GM04503 (cell line): ENCODE measurements at places on chromosomes 3 and 15.

- no peak for DNase-seq
Observed at GRCh38 chr3:128113817-128114794, 9.5 kb downstream of the RUVBL1 start.

- DNase-seq: no peak
Observed at GRCh38 chr3:177196456-177197040, 734 bp downstream of the TBL1XR1 start.

DNA sequence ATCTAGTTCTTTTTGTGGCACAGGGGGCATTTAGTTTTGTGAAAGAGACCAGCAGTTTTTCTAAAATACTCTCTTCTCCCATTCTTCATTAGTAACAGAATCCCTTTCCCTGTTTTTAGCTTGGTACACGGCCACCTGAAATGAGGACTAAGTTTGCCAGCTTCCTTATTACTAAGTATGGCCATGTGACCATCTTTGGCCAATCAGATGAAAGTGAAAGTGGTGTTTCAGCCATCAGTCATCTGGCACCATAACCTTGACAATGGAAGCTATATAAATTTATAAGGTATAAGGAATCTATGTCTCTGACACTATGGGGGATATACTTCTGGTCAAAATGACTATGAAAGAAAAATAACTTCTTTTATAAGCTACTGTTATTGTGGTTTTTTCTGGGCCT is 570.4 kb downstream of the AGBL1 start:
- DNase-seq: no peak

- DNase-seq: no peak
Observed at GRCh38 chr15:51075826-51076523, 18.7 kb downstream of the TNFAIP8L3 start.

GRCh38 chr3:9695345-9695744 is 8.3 kb upstream of the CPNE9 start:
- no peak for DNase-seq

DNA sequence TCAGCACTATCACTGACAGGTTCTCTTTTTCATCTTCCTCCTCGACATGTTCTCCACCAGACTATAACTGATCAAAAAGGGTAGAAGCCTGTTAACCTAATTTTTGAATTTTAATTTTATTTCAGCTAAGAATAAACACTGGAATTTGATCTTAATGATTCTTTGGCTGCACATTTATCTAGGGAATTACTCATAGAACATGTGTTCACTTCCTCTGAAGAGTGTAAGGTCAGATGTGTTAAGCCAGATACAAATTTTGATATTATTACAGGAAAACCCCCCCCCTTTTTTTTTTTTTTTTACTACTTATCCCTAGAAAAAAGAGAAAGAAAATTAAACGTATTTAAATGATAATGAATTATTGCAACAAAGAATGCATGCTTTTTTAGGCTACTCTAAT is 15.0 kb downstream of the DCBLD2 start:
- no peak for DNase-seq

- DNase-seq: no peak
Observed at GRCh38 chr3:90036939-90037469, 929.6 kb downstream of the EPHA3 start.

GRCh38 chr3:118744186-118744585 is 290.5 kb downstream of the IGSF11 start:
- no peak for DNase-seq

- DNase-seq: no peak
Observed at GRCh38 chr15:77631745-77632533, 773 bp downstream of the LINGO1 start.
